ENCODE measurements at places on chromosomes 2 and 18.

DNA sequence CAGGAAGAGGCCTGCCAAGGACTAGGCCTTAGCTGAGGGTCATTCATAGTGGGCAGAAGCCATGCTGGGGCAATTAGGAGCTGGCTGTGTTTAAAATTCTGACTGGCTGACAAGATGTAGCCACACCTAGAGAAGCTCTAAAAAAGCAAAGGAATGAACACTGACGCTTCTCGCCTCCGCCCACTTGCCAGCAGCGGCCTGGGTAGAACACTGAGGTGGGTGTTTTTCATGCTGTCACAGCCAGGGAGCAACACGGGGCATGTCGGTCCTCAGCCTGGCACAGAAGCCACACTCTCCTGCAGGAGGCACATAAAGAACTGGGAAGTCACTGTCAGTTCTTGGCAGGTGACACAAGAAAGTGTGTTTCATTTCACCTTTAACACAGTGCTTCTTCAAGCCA lies 10.4 kb downstream of the CHST10 start:
- no peak for DNase-seq

GRCh38 chr2:216420367-216421101 lies 8.2 kb downstream of the SMARCAL1 start:
- DNase-seq, result no peak

DNA sequence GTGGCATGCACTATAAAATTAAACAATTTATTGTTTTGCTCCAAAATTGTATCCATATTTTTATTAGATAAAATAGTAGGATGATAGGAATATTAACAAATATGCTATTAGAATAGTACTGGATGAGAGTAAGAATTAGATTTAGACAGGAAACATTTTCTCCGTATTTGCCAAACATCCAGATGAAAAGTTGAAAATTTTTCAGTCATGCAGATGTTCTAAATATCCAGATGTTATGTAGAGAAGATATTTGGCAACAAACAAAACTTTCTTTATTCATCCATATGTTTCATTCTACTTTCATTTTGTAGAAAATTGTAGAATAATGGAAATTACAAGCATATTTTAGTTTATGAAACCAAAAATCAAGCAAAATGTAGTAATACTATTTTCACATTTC lies 45.2 kb upstream of the NEUROD1 start:
- DNase-seq, result no peak

DNA sequence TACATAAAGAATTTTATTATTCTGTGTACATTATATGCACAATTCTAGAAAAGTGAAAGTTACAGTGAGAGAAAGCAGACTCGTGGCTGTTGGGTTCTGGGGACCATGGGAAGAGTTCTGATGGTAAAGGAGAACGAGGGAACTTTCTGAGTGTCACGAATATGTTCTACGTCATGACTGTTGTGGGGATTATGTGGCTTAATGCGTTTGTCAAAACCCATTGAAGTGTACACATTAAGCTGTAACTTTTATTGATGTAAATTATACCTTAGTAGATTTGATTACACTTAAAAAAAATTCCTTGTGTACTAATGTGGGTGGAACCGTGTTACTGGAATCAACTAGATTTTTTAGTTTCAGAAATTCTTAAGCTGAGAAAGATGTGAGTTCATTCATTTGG lies 426.1 kb downstream of the DSC3 start:
- DNase-seq, result no peak

GRCh38 chr2:227430639-227431038 lies 41.3 kb upstream of the AGFG1 start:
- DNase-seq, result no peak

- no peak for DNase-seq
These were observed 173.8 kb upstream of the SIX3 start for GRCh38 chr2:44767691-44768090.

DNA sequence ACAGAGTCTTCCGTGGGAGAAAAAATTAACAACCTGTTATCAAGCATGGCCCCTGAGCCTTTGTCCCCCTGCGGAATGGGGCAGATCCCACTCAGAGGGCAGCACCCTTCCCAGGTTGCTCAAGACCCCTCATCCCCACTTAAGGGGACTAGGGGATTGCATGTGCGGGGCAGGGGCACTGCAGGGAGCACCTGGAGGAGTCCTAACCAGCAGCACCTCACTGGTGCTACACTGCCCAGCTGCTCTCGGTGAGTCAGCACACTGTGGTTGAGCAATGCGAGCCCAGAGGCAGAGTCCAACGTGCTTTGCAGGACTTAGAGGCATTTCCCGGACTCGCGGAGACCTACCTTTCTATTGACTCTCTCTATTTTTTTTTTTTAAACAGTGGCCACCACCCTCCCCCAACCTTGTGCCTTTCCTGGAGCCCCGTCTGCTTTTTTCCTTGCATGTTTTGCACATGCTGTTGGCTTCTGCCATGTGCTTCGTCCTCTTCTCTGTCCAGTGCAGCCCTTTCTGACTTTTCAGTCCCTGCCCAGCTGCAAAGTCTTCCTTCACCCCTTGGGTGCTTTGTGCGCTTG lies 74.0 kb downstream of the IL1R2 start:
- no peak for DNase-seq

- no peak for DNase-seq
These were observed 13.8 kb downstream of the TPGS2 start for GRCh38 chr18:36814994-36815393.

DNA sequence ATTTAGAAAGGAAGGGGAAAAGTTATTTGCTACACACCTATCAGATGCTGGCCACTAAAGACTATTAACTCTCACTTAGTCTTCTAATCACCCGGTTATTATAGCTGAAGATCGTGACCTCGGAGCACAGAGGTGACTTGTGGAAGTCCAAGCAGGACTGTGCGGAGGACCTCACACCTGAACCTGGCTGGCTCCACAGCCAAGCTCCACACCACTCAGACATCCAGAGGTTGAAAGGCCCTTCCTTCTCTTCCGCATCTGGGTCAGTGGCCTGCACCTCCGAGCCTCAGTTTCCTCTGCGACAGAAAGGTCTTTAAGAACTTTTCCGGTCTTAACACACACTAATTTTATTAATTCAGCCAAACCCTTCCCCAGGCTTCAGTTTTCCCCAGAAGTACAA lies 57.9 kb downstream of the TNS1 start:
- no peak for DNase-seq

DNA sequence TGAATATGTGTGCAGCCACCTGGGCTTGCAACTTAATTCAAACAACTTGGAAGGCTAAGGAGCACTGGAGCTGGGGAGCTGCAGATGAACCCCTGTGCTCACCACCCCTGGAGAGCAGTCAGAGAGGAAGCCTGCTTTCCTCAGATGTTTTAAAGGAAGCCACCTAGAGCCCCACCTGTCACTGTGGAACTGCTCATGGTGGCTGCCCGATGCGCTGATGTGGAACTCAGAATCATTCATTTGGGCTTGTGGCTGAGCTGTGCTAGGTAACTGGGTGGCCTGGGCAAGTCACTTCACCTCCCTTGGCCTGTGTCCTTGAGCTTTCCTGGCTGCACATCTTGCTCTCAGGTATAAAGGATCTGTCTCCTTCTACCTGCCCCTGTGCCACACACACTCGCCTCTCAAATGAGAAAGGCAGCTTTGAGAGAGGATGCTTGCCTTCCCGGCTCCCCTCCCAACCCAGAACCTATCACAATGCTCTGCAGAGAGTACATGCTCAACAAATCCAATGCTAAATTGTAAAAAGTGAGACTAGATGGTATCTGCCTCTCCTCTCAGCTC lies 41.3 kb downstream of the BCL11A start:
- DNase-seq, result no peak

DNA sequence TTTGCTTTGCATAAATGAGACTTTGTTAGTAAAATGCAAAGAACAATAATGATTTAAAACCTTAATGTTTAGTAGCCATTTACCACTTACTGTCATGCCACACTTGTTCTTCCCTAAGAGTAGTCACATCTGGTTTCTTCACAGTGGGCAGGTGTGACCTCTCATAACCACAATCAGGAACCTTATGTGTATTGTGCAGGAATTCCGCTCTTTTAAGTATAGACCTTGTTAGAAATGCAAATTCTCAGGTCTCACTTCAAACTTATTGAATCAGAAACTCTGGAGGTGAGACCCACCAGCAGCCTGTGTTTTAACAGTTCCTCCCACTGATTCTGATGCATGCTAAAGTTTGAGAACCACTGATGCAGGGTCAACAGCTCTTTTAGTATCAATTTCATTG lies 518.8 kb upstream of the MEX3C start:
- DNase-seq, result no peak

GRCh38 chr2:168300460-168300859 lies 53.1 kb upstream of the STK39 start:
- DNase-seq, result no peak

GRCh38 chr2:23637011-23637778 lies 252.2 kb downstream of the KLHL29 start:
- DNase-seq, result no peak

Measured in activated CD4-positive, CD25-positive, alpha-beta regulatory T cell treated with anti-CD3 and anti-CD28 coated beads, Interleukin-2, amount 50 U/mL, for 72 hours (primary cell).